ENCODE measurements at places on chromosomes 6 and 20.

DNA sequence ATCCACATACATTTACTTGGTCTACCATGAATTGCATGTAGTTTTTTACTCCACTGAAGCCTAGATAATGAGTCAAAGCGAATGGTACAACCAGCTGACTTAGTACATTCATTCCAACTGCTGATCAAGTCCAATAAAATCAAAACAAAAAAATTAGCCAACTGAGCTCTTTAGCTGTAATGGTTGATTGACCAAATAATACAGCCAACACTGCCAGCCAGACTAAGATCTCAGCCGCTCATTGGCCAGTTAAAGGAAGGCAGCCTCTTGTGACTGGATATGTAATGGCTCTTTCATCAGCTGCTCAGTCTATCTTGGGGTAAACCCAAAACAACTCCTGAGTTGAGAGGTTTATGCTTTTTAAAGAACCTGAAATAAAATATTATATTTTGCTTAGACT, 204.3 kb upstream of the RSPO3 start:
- no peak for DNase-seq

- DNase-seq, result no peak
Observed at GRCh38 chr6:136994782-136995181, 50.0 kb downstream of the IL20RA start.

- no peak for DNase-seq
Observed at GRCh38 chr20:37265152-37265551, 3.5 kb upstream of the GHRH start.

GRCh38 chr6:119079283-119079809, 882 bp upstream of the FAM184A start:
- no peak for DNase-seq

GRCh38 chr6:12009876-12010634, 2.1 kb upstream of the HIVEP1 start:
- DNase-seq, result no peak
